ENCODE measurements at places on chromosomes 1 and 21.

GRCh38 chr1:213371847-213372619 lies 321.0 kb downstream of the RPS6KC1 start:
- DNase-seq: no peak

DNA sequence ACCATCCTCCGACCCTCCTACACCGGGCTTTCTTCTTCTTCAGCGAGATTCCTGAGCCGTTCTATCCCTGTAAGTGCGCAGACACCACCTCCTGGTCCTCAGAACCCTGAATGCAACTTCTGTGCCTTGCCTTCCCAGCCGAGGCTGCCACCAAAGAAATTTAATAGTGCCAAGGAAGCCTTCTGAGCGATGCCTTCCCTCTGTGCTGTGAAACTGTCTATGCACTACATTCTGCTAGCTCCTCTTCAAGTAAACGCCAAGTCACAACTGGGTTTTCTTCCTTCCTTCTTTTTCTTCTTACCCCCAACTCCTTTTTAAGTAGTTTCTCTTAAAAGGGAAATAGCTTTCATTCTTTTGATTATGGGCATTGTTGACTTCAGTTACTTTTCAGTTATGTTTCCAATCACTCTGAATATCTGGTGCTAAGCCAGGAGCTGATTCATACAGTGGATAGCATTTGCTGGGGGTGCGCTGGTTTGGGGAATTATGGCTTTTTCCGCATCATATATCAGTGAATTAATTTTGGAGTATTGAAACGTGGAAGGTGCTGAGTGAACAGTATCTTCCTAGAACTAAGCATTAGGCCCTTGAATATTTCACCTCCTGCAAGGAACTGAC lies 38.6 kb upstream of the GPR88 start:
- no peak for DNase-seq

DNA sequence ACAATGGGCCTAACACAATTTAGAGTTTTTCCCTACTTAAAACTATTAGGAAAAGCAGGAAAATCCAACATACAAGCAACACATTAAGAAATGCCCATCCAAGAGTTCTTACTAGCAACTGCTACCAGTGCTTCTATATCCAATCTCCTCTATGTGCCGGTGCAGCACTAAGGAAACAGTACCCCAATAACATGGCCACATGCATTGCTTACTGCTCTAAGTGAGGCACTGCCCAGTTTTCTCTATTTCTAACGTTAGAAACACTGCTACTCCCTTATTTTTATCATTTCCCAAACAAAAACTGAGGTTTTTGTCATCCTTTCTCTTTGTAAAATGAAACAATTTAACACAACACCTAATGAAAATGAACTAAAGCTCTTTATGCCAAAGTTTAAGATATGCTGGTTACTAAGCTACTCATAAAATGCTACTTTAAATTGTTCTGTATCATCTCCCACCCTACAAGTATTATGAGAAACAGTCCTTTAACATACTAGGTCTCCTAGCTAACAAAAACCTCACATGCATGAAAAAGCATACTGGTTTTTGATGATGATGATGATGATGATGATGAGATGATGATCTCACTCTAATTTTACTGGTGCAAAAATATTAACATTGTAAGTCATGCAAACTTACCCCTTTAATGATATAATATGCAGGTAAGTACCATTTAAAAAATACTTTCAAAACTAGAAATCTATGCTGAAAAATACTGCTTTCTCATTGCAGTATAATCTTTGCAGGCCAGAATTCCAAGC lies 90.7 kb upstream of the TTC39A start:
- no peak for DNase-seq

DNA sequence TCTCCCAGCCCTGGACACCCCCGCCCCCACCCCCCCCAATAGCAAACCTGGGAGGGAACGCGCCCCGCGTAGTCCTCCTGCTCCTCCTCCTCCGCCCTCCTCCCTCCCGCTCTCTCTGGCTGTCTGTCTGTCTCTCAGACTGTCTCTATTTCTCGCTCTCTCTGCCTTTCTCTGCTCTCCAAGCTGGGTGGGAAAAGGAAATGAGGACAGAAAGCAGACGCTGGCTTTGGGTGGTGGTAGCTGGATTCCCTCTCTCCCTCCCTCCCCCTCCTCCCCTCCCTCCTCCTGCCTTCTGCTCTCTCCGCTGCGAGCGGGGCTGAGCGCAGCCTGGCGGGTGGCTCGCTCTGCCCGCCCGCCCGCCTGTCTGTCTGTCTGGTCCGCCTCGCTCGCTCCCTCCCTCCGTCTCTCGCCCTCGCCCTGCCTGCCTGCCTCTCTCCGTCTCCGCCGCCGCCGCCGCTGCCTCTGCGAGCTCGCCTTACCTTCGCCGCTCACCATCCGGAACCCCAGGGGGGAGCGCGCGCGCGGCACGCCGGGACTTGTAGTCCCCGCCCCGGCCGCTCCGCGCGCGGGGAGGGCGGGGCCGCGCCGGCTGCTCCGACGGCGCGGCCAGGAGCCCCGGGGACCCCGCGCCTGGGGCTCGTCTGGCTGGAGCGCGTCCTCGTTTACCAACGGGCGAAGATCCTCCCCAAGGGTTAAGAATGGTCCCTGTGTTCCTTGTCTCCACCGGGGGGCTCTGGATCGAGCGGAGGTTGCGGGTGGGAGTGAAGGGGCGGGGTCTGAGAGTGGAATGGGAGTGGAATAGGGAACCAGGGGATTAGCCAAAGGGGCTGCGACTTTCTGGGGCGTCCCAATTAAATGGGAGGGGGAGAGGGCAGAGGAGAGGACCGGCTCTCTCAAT lies at the start of gene AHDC1:
TSS of gene AHDC1 (minus strand) at position 464 of the 898 bp plus-strand sequence. CDS start 52,029 bp downstream, outside the sequence.
- peak; percentile 92 for DNase-seq

- DNase-seq: no peak
Observed at GRCh38 chr1:226417830-226418546, 10.1 kb upstream of the PARP1 start.

- no peak for DNase-seq
Observed at GRCh38 chr1:16956775-16957174, 23.6 kb downstream of the MFAP2 start.
